Aorta (tissue), 5 donors: ENCODE measurements at places on chromosomes 4 and X. TPM values are rescaled to one million over a fixed set of nuclear protein-coding genes. Genes with fewer than 3 reads are reported as not detected.

- no peak for DNase-seq
These were observed 103.7 kb upstream of the AADAT start for GRCh38 chr4:170193496-170193895.

DNA sequence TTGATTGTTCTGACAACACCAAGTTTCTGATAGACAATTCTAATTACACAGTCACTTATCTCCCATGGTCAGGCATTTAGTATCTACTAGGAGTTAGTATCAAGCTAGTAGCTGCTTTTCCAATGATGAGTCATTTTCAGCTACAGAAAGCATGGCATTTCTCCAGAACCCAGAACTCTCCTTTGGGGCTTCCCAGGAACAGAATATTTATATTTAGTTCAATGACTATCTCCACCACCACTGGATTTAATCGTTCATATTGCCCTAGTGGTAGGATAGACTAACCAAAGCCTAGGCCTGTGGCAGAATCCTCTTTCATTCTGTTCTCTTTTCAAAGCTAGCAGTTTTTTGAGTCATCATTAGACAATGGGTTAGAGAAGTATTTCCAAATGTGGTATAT is 569.4 kb downstream of the GABRG1 start:
- DNase-seq = no peak

DNA sequence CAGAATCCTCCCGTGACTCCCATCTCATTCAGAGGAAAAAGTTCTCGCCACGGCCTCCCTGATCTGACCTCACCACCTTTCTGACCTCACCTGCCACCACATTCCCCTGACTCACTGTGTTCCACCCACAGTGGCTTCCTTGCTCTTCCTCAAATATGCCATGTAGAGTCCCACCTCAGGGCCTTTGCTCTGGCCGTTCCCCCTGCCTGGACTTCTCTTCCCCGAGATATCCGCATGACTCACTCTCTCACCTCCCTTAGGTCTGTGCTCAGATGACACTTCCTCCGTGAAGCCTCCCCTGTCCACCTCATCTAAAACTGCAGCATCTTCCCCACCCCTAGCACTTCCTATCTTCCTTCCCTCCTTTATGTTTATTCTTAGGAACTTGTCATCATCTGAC is 7.2 kb upstream of the TSPYL2 start:
- DNase-seq = no peak

DNA sequence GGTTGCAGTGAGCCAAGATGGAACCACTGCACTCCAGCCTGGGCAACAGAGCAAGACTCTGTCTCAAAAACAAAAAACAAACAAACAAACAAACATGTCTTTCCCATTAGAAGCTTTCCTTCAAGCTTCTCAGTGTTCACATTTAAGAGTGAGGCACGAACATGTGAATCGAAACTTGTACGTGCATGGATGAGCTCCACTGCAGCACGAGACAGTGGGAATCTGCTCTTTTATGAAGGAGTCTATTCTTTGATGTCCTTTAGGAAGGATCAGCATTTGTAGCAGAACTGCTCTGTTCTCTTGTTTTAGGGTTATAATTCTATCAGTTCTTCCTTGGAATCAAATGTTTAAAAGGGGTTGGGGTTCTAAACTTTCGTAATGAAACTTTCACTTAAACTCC is 23.4 kb upstream of the ZNF518B start:
- no peak for DNase-seq

DNA sequence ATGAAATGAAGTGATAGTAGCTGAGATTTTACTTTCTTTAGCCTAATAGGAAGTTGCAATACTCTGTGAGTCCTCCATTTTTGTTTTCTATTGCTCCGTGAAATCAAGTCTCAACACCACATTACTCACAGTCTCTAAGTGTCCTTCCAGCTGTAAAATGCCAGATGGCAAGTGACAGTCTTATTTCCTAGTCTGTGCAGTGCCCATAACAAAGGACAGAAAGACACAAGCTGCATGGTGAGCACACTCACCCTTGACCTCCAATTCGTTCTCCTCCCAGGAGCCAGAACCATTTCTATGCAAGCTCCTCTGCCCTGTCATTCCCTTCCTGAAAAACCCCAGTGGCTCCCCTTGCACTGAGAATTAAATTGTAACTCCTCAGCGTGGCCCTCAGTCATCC is 101.6 kb downstream of the PARM1 start:
- no peak for DNase-seq

- no peak for DNase-seq
These were observed 11.4 kb downstream of the TBCK start for GRCh38 chr4:106304632-106305031.

GRCh38 chr4:7392438-7393421 is 42.0 kb downstream of the PSAPL1 start:
- peak; percentile 50 for DNase-seq

DNA sequence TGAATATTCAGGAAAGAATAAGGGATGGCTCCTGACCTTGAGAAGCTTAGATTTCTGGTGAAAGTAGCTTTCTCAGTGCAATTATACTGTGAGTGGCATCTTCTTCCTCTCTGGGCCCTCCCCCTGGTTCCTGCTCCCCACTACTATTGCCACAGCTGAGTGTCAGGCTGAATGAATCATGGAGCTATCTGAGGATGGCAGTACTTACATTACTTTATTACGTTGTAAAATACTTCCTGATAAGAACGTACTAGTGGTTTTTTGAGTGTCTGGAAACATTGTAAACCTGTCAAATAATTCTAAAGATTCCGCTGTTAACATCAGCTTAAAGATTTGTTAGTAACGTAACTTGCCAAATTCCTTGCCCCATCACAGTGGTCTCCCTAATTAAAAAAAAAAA is 36.2 kb downstream of the ARHGAP10 start:
- no peak for DNase-seq

GRCh38 chr4:75623026-75623425 is 7.3 kb downstream of the CDKL2 start:
- no peak for DNase-seq

DNA sequence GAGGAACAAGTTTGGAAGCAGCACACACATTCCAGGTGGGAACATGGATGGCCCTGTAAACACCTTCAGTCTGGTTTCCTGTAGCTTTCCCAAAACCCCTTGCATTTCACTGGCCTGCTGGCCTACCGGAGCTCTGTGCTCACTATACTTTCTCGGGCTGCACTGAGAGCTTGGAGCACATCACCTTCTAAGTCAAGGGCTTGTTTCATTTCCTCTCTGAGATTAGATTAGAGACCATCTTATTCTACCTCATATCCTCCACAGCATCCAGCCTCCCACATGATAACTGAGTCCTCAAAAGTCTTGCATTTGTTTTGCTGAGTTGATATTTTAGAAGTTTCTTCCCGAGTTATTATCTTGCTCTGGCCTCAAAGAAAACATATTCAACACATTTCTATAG is 147.7 kb downstream of the RASL11B start:
- DNase-seq = no peak

DNA sequence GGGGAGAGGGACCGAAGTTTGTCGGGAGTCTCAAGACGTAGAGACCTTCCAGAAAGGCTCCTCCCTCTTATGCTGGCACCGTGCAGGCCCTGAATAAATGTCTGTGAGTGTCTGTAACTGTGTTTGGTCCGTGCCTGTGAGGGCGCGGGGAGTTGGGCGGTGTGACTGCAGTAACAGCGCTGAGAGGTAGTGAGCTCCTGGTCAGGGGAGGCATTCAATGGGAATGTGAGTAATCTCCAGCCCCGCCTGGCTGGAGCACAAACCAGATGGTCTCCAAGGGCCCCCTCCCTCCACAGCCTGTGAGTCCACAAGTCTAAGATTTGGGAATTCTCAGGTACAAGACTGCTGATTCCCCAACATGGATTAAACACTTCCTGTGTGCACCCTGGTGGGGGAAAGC is 100.0 kb downstream of the HMX1 start:
- peak; percentile 18 for DNase-seq

- DNase-seq = no peak
These were observed 507.0 kb upstream of the PABPC4L start for GRCh38 chr4:134708616-134709015.

GRCh38 chr4:85864259-85865205 is 389.6 kb downstream of the ARHGAP24 start:
- DNase-seq = no peak

DNA sequence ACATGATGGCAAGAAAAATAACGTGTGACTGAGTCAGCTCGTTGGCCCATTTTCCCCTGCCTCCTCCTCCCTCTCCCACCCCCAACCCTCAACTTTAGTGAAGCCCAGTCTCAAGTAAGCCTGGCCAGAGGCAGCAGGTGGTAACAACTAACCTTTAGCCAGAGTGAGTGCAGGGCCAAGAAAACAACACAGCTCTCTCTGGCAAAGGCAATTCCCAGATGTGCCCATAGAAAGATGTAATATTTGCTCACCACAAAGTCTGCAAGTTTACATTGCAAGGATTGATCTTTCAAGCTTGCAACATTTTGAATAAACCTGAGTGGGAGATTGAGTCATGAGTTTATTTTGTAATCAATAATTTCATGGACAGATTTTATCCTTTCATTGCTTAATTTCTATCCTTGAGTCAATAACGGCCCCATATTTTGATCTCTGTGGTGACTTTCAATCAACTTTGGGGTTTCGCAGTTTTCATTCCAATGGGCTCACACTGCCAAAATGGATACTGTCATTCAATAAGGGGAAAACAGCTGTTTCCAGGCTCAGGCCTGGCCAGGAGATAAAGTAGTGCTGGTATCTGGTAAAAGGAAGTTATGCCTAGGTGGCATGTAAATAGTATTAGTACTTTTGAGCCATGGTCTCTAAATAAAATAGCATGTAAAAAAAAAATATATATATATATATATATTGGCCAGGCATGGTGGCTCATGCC is 130.7 kb upstream of the TMEM164 start:
- no peak for DNase-seq

- no peak for DNase-seq
These were observed 70.2 kb upstream of the LONRF3 start for GRCh38 chrX:118904218-118904617.

- no peak for DNase-seq
These were observed 18.8 kb downstream of the MSN start for GRCh38 chrX:65686236-65686635.

DNA sequence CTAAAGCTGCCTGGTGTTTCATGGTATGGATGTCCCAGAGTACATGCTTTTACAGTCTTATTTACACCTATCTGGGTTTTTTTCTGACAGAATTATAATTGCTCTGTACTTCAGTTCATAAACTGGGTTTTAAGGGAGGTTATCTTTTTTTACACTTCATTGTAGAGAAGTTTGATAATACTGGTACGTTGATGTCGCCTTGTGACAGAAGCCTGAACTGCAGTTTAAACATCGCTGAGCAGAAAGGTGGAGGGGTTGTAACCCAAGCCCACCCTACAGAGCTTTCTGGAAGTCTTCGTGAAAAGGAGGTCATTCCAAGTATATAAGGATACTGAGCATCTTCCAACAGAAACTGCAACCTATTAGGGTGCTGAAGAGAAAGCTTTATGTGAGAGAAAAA is 46.4 kb downstream of the BEX1 start:
- DNase-seq = no peak

- no peak for DNase-seq
These were observed 844.9 kb upstream of the SLIT2 start for GRCh38 chr4:19406789-19407188.

DNA sequence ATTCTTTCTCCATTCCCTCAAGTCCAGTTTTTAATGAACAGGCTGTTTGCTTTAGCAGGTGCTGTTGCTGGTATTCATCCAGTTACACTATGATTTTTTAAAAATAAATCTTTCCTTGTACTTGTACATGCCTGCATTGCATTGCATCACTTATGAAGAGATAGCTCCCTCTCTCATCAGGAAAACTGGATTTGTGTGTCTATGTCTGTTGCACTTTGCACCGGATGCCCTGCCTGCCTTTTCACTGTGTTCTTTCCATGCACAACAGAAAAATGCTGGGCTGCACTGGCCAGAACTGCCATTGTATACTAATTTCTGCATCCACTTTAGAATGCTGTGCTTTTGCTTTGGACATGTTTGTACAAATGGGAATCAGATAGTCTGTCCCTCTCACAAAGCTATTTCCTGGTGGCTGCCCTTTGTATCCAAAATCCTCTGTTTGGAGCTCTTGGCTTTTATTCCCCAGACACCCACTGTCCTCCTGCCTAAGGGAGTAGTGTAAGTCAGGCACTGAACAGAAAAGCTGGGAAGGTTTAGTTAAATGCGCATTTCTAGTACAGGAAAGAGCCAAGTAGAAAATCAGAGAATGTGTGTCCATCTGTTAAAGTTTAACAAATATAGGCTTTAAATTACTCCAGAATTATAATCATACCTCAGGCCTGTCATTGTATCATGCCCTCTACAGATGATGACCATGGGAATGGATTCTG is 119.1 kb downstream of the MBNL3 start:
- DNase-seq = no peak

GRCh38 chr4:177239477-177239876 is 70.2 kb upstream of the NEIL3 start:
- no peak for DNase-seq

- DNase-seq = no peak
These were observed 19.2 kb upstream of the SLC6A14 start for GRCh38 chrX:116417214-116417613.

DNA sequence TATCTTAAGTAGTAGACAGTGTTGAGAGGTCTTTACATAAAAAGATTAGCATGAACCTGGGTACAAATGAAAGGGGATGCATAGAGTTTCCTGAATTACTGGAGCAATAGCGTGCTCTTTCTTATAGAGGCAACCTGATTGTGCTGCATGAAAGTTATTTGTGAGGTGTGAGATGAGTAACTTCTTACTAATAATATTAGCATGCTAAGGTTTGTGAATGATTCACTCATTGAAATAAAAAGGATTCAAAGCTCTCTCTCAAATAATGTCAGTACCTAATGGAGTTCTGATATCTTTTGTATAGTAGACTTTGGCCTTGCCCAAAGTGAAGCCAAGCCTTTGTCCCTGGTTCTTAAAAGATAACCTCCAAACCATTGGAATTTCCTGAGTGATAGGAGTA is 131.0 kb upstream of the CXXC4 start:
- no peak for DNase-seq

DNA sequence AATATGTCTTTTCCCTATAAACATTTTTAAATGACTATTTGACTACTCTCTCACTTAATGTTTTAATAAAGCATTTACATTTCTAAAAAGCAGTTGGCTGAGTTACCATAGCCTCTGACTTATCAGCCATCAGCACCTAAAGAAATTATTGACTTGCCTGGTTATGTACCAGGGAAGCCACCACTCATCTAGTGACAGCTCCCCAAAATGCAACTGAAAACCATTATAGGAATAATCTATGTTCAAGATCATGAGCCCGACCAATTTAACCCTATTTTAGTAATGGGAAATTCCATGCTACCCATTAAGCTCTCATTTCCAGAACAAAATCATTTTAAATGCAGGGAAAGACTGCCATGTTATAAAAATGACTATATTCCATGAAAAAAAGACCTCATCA is 34.4 kb downstream of the HDX start:
- no peak for DNase-seq

Gene TCEAL7
- 8.4 TPM for total RNA-seq

Gene HTT
- total RNA-seq = 64.4 TPM

Gene PDE6B
- total RNA-seq = 2.4 TPM

Gene PPP1R2C
- not detected for total RNA-seq

Gene RAB40AL
- total RNA-seq = 1.1 TPM

Gene STATH
- not detected for total RNA-seq

Gene GPR143
- total RNA-seq = not detected

Gene FAM184B
- not detected for total RNA-seq

Gene CT45A10
- total RNA-seq = not detected

Gene CTAG1B
- not detected for total RNA-seq

Gene ZDHHC15
- 4.8 TPM for total RNA-seq

Gene HELT
- not detected for total RNA-seq

Gene ETDA
- not detected for total RNA-seq

Gene SH2D1A
- 0.62 TPM for total RNA-seq

Gene SLC10A6
- 4.2 TPM for total RNA-seq
